RWPE2 (cell line): ENCODE measurements at places on chromosomes 16 and 17.
A peak's percentile ranks its signal among the peaks of the same experiment; 100 is the strongest.

GRCh38 chr17:69643686-69644085 is 229.2 kb downstream of the MAP2K6 start:
- H3K4me1 ChIP-seq = no peaks in the 10 kb centered on the region
- DNase-seq = no peak
- H3K27me3 ChIP-seq = no peaks in the 10 kb centered on the region
- H3K4me3 ChIP-seq = no peak overlapping the region

DNA sequence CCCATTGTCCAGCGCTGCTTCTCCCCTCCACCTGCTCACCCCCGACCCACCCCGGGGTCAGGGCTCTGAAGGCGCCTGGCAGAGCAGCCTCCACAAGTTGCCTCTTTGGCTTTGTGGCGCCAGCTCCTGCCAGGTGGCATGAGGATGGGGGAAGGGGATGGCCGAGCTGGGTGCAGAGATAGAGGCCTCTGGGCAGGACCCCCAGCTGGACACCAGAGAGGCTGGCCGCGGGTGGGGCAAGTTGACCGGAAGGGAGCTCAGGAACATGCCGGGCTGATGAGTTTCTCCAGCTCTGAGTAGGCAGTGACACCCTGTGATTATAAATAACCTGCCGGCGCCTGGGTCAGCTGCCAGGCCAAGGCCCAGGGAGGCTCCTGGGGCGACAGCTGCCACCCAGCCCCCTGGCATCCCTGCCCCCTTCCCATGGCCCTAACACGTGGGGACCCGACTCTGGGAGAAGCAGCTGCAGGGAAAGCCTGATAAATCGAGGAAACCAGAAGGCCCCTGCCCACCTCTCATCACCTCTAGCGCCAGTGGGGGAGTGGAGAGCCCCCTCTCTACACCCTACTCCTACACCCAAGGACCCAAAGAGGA is 729 bp downstream of the P2RX5 start:
- no peak for DNase-seq
- peak overlapping the region; percentile 34 for H3K4me3 ChIP-seq
- no peaks in the 10 kb centered on the region for H3K4me1 ChIP-seq
- H3K27ac ChIP-seq = no peak overlapping the region
- H3K36me3 ChIP-seq = no peaks in the 10 kb centered on the region

- DNase-seq = no peak
- H3K27me3 ChIP-seq = no peaks in the 10 kb centered on the region
- H3K36me3 ChIP-seq = no peaks in the 10 kb centered on the region
- no peak overlapping the region for H3K27ac ChIP-seq
Measured at GRCh38 chr16:46991729-46992704, 18.5 kb upstream of the DNAJA2 start.

DNA sequence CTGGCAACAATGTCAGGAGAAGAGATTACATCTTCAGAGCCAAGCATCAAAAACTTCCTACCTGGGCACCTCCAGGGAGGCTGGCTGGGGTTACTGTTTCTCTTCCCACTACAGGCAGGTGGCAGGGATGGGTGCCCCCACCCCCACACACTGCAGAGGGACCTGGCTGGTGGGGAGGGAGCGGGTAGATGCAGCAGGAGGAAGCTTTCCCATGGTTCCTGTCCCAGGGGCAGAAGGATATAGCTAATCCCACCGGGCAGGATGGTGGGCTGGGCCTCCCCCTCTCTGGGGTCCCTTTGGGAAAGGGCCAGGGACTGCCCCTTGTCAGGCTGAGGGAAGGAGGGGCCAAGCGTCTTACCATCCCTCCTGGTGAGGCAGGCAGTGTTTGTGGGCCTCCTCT is 16.7 kb upstream of the MTMR4 start:
- peaks cover 14% of the 10 kb centered on the region for H3K4me1 ChIP-seq
- no peaks in the 10 kb centered on the region for H3K36me3 ChIP-seq
- H3K4me3 ChIP-seq = peak overlapping the region; percentile 47
- H3K27ac ChIP-seq = no peak overlapping the region

DNA sequence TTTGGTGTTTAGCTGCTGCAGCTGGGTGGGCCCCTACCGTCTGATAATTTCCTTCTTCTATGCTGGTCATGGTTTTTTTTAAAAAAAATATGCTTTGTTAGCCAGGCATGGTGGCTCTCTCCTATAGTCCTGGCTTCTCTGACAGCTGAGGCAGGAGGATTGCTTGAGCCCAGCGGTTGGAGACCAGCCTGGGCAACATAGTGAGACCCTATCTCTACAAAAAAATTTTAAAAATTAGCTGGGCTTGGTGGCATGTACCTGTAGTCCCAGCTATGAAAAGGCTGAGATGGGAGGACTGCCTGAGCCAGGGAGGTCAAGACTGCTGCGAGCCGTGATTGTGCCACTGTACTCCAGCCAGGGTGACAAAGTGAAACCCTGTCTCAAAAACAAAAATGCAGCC is 19.4 kb downstream of the B4GALNT2 start:
- no peak for DNase-seq
- H3K4me3 ChIP-seq = no peak overlapping the region
- no peak overlapping the region for H3K27ac ChIP-seq

GRCh38 chr17:46831573-46832330 is 13.3 kb upstream of the WNT3 start:
- no peaks in the 10 kb centered on the region for H3K4me1 ChIP-seq
- H3K27ac ChIP-seq = no peak overlapping the region
- H3K4me3 ChIP-seq = no peak overlapping the region
- no peaks in the 10 kb centered on the region for H3K36me3 ChIP-seq

DNA sequence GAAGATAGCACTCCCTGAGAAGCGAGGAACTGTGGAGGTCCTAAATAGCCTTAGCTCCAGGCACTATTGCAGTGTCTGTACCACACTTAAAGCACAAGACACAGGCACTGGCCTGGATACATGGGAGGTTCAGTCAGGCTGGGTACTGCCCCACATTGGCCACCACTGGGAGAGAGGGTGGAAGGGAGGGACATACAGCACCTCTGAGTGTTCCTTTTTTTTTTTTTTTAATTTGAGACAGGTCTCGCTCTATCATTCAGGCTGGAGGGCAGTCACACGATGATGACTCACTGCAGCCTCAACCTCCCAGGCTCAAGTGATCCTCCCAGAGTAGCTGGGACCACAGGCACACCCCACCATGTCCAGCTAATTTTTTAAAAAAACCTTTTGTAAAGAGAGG is 1.4 kb downstream of the GSG1L2 start:
- H3K27ac ChIP-seq = no peak overlapping the region
- H3K27me3 ChIP-seq = no peaks in the 10 kb centered on the region
- no peaks in the 10 kb centered on the region for H3K36me3 ChIP-seq
- peaks cover 6% of the 10 kb centered on the region for H3K4me1 ChIP-seq
- H3K4me3 ChIP-seq = no peak overlapping the region

- no peak overlapping the region for H3K4me3 ChIP-seq
- no peaks in the 10 kb centered on the region for H3K36me3 ChIP-seq
- H3K4me1 ChIP-seq = no peaks in the 10 kb centered on the region
- no peak for DNase-seq
Measured at GRCh38 chr16:8355675-8356074, 234.6 kb downstream of the TMEM114 start.

DNA sequence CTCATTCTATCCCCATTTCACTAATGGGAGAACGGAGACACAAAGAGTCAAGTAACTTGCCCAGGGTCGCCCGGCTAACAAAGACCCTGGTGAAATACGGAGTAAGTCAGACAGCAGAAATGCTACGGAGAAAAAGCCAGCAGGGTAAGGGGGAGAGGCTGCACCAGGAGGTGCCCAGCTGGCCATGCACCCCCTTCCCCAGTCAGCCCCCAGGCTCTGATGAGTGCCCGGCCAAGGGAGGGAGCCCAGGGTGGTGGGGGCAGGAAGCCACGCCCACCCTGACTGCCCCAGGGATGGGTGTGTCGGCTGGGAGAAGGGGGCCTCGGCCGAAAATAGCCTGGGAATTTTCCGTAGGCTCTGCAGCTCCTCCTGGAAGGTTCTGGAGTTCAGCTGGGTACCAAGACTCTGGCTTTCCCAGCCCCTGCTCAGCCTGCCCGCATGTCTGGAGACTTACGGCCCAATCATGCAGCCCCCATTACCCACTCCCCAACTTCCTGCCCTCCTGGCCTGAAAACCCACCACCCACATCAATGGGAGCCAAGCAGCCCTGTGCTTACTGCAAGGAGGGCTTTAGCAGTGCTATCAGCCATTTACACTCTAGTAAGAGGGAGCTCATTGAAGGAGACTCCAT is 4.2 kb downstream of the CARHSP1 start:
- DNase-seq = no peak
- H3K27me3 ChIP-seq = no peaks in the 10 kb centered on the region
- peaks cover 21% of the 10 kb centered on the region for H3K4me1 ChIP-seq
- H3K36me3 ChIP-seq = peaks cover 37% of the 10 kb centered on the region

- no peak overlapping the region for H3K4me3 ChIP-seq
- H3K36me3 ChIP-seq = no peaks in the 10 kb centered on the region
- no peak for DNase-seq
- no peaks in the 10 kb centered on the region for H3K4me1 ChIP-seq
Measured at GRCh38 chr17:59377410-59377809, 46.0 kb downstream of the YPEL2 start.

GRCh38 chr17:8794636-8795035 is 4.5 kb downstream of the MFSD6L start:
- H3K27me3 ChIP-seq = no peaks in the 10 kb centered on the region
- no peak overlapping the region for H3K4me3 ChIP-seq
- no peaks in the 10 kb centered on the region for H3K36me3 ChIP-seq
- H3K4me1 ChIP-seq = no peaks in the 10 kb centered on the region
- no peak overlapping the region for H3K27ac ChIP-seq

DNA sequence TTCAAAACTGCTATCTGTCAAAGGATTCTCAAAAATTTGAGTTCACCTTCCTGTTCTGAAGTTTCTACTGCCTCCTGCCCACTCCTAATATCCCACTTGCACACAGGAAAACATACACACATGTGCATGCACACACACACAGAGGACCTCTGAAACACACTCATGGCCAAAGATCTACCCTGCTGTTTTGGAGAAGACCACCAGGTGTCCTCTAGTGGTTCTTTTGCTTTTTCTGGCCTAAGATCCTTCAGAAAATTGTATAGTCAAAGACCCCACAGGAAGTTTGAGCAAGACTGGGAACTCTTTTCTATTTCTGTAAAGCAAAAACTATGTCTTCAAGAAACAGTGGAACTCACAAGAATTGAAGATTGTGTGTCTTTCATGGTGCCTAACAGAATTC is 90.2 kb downstream of the CDH8 start:
- H3K27ac ChIP-seq = no peak overlapping the region
- H3K36me3 ChIP-seq = no peaks in the 10 kb centered on the region
- no peaks in the 10 kb centered on the region for H3K4me1 ChIP-seq
- peaks cover 3% of the 10 kb centered on the region for H3K27me3 ChIP-seq

GRCh38 chr16:15822957-15823356 is 33.9 kb downstream of the MYH11 start:
- no peaks in the 10 kb centered on the region for H3K36me3 ChIP-seq
- no peaks in the 10 kb centered on the region for H3K4me1 ChIP-seq
- H3K27me3 ChIP-seq = no peaks in the 10 kb centered on the region
- H3K4me3 ChIP-seq = no peak overlapping the region
- no peak overlapping the region for H3K27ac ChIP-seq

DNA sequence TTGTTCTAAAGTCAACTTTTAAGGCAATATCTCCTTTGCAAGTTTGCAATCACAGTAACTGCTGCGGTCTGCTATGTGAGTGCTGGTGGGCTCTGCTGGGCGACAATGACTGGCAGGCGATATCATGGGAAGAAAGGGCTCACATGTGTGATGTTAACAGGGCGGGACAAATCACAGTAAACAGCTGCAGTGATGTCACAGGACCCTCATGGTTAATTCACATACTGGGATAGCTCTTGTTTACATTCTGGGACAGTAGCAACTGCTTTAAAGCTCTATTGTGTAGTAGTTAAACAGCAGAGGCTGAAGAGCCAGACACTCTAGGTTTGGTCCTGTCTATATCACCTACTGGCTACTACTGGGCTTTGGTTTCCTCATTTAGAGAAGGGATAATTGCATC is 257.2 kb upstream of the ASIC2 start:
- H3K36me3 ChIP-seq = no peaks in the 10 kb centered on the region
- no peak for DNase-seq
- no peak overlapping the region for H3K27ac ChIP-seq
- H3K4me3 ChIP-seq = no peak overlapping the region

DNA sequence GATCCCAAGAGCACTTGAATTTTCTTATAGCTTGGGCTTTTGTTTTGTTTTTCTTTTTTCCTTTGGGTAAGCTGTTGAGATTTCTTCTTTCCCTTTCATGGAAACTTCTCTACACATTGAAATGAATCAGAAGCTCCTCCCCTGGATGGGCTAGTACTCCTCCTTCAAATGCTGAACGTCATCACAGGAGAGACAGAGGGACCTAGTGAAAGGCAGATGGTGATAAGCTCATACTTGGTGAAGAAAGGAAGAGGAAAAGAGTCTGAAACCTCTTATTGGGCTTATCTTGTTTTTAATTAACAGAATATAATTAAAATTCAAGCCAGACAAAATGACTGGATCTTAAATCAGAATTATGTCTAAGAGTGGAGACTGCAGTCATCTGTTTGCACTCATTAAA is 147.3 kb downstream of the SNX11 start:
- H3K4me3 ChIP-seq = no peak overlapping the region
- no peak overlapping the region for H3K27ac ChIP-seq
- H3K4me1 ChIP-seq = no peaks in the 10 kb centered on the region
- H3K27me3 ChIP-seq = no peaks in the 10 kb centered on the region
- DNase-seq = no peak

- H3K27me3 ChIP-seq = no peaks in the 10 kb centered on the region
- no peak overlapping the region for H3K27ac ChIP-seq
- no peak for DNase-seq
- H3K4me1 ChIP-seq = no peaks in the 10 kb centered on the region
- H3K36me3 ChIP-seq = peaks cover 6% of the 10 kb centered on the region
Measured at GRCh38 chr17:20300436-20300934, 166.9 kb downstream of the LGALS9B start.

DNA sequence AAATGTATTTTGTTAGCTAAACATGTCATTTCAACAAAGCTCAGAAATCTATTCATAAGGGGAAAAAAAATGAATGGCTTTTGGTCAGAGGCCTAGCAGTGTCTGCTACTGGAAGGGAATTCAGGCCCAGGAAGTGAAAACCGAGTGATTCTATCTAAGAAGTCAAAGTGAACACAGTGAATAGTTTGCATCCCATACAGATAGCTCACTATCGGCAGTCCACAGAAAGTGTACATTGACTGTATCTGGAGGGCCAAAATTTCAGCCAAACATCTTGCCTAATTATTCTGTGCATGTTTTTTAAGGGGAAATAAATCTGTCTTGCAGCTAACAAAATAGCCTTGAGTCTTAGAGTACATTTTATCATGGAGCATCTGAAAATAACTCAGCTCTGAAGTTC is 214.4 kb upstream of the CACNG5 start:
- no peaks in the 10 kb centered on the region for H3K27me3 ChIP-seq
- no peak overlapping the region for H3K4me3 ChIP-seq
- H3K4me1 ChIP-seq = no peaks in the 10 kb centered on the region
- no peak for DNase-seq
- H3K36me3 ChIP-seq = no peaks in the 10 kb centered on the region
